ENCODE measurements at places on chromosomes 12 and 14.

- no peak for DNase-seq
Measured at GRCh38 chr12:32964981-32965585, 68.5 kb upstream of the PKP2 start.

DNA sequence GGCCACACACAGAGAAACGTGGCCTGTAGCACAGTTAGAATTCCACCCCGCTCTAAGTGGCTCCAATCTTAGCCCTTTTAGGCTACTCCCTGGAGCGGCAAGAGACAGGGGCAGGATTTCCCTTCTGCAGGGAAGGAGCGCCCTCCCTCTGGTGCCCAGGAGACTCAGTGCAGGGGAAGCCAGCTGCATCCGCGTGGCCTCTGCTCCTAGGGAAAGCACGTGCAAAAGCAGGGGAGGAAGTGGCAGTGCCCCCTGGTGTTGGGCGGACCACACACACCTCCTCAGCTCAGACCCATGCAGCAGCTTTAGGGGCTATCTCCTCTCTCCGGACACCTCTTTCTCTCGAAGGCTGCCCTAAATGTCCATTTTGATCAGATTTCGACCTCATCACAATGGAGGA lies 50.0 kb downstream of the SPRING1 start:
- DNase-seq, result no peak

GRCh38 chr14:74394549-74394948 lies 31.5 kb downstream of the SYNDIG1L start:
- DNase-seq, result no peak

DNA sequence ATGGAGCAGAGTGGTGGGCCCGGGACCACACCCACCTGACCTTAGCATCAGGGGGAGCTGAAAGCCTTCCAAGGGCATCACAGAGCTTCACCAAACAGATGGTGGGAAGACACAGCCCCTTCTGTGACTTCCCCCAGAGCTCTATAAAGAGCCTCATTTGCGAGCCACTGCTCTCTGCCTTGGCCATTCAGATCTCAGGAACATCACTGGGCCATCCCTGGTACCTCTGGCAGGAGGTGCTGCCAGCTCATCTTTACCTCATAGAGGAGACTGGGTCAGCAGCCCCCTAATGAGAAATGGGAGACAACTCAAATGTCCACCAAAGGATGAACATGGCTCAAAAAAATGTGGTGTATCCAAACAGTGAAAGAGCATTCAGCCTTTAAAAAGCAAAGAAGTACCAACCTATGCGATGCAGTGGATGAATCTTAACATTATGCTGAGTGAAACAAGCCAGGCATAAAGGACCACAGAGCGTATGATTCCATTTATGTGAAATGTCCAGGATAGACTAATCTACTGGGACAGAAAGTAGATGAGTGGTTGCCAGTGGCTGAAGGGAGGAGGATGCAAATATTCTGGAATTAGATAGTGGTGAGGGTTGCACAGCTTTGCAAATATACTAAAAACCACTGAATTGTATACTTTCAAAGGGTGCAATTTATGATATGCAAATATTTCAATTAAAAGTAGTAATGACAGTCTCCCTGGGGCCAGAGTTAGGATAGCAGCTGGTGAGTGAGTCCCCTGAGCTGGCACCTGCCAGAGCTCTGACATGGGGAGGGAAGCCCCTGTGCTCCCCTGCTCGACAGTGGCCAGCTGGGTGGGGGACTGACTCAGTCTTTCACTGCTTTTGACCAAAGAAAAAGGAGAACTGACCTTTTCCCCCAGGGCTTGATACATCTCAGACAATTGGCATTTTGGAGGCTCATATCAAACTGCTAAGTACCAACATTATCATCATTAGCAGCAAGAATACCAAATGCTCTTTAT lies 116.6 kb downstream of the GCH1 start:
- DNase-seq, result no peak

DNA sequence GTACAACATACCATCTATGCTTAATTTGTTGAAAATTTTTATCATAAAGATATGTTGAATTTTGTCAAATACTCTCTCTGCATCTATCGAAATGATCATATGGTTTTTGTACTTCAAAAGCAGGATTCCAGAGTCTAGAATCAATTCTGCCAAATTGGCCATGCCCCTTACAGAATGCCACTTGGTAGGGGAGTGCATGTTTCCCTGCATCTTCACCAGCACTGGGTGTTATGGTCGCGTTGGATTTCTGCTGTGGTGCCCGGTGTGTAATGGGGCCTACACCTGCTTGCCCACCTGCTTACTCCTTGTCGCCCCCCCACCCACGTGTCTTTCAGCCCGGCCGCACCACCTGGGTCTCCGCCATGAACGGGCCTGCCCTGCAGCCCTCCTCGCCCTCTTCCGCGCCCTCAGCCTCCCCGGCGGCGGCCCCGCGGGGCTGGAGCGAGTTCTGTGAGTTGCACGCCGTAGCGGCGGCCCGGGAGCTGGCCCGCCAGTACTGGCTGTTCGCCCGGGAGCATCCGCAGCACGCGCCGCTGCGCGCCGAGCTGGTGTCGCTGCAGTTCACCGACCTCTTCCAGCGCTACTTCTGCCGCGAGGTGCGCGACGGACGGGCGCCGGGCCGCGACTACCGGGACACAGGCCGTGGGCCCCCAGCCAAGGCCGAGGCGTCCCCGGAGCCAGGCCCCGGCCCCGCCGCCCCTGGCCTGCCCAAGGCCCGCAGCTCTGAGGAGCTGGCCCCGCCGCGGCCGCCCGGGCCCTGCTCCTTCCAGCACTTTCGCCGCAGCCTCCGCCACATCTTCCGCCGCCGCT lies 12.3 kb downstream of the SH2B3 start:
- DNase-seq, result no peak

- DNase-seq, result no peak
Measured at GRCh38 chr12:25200703-25201102, 5.7 kb downstream of the ETFRF1 start.

GRCh38 chr12:105481392-105482300 lies 151.2 kb downstream of the C12orf75 start:
- DNase-seq, result no peak

- DNase-seq, result no peak
Measured at GRCh38 chr14:99475179-99475578, 5.5 kb downstream of the SETD3 start.

GRCh38 chr14:63203618-63204406 lies 431 bp upstream of the RHOJ start:
- no peak for DNase-seq

GRCh38 chr14:74429221-74429691 lies 3.2 kb upstream of the SYNDIG1L start:
- no peak for DNase-seq

DNA sequence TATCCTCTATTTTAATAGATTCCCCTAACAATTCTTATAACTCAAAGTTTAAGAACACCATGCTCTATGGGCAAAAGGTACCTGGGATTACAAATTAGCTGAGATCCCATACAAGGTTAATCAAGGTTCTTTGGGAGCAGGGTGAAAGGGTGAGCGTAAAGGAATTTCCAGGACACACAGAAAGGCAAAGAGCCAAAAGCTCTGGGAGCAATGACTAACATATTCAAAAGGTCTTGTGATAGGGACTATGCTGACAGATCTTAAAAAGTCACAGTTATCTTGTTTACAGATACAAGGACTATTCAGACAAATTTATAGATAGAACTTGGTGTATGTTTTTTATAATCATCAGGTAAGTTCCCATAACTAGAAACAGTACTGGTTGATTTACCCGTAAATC lies 19.5 kb upstream of the PPFIBP1 start:
- no peak for DNase-seq

DNA sequence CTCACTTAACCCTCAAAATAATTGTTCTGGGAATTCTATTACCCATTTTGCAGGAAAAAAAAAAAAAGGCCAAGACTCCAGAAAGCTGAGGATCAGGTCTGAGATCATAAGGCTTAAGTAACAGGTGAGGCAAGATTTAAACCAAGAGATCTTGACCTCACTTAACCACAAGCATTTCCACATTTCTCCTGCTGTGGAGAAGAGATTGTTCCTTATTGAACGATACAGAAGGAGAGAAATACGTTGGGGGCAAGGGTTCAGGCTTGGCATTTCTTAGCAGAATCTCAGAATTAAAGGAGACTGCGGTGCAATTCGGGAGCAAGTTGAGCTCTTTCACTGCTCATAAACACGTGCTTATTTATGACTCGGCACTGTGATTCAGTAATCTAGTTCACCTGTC lies 885.3 kb upstream of the TMEM132C start:
- DNase-seq, result no peak

GRCh38 chr12:104792570-104792969 lies 165.5 kb downstream of the SLC41A2 start:
- no peak for DNase-seq

- DNase-seq, result no peak
Measured at GRCh38 chr14:22225516-22226140, 363.4 kb downstream of the DAD1 start.

GRCh38 chr12:111100003-111100402 lies 179.6 kb upstream of the MYL2 start:
- no peak for DNase-seq

DNA sequence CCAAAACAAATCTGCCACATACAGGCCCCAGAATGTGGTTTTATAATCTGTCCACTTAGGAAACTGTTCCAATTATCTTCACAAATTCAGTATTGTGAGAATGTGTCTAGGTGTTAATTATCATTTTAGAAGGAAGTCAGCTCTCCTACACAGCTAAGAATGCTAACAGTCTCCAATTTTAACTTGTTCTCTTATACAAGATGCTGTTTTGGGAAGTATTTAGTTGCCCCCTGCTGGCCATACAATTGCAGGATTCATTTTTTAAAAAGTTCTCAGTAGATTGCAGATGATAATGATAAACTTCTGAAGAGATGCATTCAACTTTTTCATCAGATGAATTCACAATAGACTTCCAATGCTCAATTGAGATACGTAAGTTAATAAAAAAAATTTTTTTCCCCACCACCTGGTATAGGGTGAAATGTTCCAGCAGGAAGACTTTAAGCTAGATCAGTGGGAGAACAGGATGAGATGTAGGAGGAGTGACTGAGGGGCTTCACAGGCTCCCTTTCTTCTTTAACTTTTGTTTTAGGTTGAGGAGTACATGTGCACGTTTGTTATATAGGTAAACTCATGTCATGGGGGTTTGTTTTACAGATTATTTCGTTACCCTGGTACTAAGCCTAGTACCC lies 27.3 kb upstream of the OSBPL8 start:
- peak; percentile 19 for DNase-seq

GRCh38 chr12:76688631-76689030 lies 75.3 kb upstream of the ZDHHC17 start:
- no peak for DNase-seq

- no peak for DNase-seq
Measured at GRCh38 chr14:103220982-103221641, 97.9 kb downstream of the TNFAIP2 start.

- DNase-seq, result no peak
Measured at GRCh38 chr12:91511795-91512420, 329.3 kb upstream of the DCN start.

DNA sequence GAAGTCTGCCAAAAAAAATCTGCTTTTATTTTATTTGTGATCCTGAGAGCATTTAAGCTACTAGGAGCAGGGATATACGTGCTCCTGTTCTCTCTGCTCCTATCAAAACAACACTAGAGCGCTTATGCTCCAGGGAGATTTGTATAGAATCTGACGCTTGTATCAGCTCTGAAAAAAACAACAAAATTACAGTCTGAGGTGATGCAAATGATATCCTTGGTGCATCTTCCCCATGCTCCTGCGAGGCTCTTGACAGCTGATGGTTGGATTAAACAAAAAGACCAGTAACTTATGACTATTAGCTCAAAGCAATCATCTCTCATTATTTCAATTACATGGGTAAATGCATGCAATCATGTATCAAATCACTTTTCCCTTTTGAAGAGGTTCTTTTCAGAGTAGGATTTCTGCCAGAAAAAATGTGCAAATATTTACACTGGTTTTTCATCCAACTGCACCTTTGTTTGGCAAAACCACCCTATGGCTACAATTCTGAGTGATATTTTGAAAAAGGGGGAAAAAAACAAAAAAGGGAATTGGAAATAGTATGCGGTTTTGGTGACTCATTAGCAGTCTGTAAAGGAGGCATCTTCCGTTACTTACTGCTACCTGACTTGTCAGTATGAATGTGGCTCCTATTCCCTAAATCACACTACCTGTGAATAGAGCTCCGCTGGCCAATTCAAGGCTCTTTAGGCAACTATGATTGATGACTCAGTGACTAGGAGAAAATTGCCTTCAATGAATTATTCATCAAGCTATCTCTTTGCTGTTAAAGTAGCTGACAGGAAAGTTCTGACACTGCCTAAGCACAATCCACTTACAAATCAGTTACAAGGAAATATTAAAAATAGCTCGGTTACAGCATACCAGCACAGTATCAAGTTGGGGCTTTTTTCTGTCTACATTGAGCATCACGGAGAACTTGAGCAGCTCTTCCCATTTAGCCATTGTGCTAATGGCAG lies 450.0 kb downstream of the FOXG1 start:
- DNase-seq, result no peak

DNA sequence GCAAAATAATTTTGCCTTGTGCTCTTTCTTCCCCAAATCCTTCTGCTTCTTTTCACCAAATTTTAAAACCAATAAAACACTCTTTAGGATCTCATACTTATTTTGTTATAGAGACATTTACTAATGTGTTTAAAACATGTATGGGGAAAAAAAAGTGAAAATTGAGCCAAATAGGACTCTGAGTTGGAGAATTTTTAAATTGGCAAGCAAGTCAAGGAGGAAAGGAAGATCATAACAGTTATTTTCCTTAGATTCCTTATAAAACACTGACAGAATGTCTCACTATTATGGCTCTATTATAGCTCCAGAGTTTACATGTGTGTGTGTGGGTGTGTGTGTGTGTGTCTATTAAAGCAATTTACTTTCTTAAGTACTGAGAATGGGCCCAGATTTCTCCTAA lies 220.5 kb downstream of the SLC6A15 start:
- no peak for DNase-seq

DNA sequence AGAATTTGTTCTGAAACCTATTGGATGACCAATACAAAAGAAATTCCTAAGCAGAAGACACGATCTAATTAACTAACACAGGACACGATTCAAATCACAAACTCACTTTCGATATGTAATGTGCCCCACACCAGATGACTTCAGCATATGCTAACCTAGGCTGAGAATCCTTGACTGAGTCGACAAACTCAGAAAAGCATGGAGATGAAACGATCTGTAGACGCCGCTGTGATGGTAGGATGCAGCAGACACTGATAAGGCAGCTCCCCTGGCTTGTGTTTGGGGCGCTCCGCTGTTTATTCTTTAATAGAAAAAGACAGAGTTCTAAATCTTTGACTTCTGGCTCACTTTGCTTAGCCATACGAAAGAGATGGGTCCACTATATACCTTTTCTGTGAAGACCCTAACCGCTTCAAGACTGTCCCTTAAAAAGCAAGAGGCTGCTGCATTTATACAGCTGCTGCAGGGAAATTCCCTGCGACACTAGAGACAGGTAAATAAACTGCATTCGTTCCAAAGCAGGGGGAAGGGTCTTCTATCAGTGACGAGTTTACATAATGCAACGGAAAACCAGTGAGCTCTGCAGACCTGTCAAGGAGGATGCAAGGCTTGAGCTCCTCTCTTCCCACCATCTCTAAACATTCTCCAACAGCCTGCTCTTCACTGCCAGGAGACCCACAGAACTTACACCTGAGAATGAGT lies 929 bp downstream of the CHD8 start:
- DNase-seq, result no peak
